HFFc6 (cell line): ENCODE measurements at places on chromosomes 1 and 21. TPM values are rescaled to one million over a fixed set of nuclear protein-coding genes. Genes with fewer than 3 reads are reported as not detected.

DNA sequence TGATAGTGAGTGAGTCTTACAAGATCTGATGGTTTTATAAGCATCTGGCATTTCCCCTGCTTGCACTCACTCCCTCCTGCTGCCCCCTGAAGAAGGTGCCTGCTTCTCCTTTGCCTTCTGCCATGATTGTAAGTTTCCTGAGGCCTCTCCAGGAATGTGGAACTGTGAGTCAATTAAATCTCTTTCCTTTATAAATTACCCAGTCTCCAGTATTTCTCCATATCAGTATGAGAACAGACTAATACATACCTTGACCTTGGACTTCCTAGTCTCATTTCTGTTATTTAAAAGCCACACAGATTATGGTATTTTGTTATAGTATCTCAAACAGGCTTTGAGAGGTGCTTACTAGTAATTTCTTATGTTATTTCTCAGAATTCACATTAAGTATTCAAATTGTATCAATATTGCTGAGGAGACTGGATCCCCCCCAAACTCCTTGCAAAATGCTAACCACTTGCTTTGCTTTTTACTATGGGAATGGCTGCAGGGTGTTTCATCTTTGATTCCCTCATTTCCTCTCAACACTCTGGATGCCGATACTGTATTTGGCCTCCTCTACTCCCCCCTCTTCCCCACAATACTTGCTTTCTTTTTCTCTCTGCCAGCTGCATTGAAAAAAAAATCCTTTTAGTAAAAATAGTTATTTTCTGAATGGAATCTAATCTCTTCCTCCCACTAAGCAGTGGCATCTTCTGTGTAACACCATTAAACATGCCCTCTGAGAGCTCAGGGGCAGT lies 96.9 kb upstream of the WLS start:
- DNase-seq = no peak

DYNLT5 gene
- 0.99 to 2.2 TPM (median 1.1 TPM) in 3 replicates for total RNA-seq

GRCh38 chr21:16370186-16370585 lies 640.4 kb downstream of the USP25 start:
- DNase-seq = no peak

GRCh38 chr1:109807402-109807801 lies 43.7 kb upstream of the EPS8L3 start:
- DNase-seq = no peak

GRCh38 chr1:170776777-170777176 lies 112.8 kb downstream of the PRRX1 start:
- DNase-seq = no peak

DNA sequence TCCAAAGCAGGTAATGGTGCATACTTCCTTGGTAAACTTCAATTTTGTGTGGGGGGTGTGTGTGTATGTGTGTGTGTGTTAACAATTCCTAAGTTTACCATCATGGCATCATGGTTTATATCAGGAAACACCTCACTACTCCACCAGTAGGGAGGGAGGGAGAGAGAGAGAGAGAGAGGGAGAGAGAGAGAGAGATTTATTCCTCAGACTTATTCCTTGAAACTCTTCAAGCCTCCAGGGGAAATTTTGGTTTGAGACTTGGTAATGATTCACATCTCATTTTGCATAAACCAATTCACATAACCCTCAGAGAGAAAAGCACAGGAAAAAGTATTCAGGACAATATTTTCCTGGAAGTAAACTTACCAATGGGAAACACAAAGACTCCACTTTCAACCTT lies 115.0 kb downstream of the TTLL7 start:
- DNase-seq = peak; percentile 41

HECTD3 gene
- 25.1 to 32.5 TPM (median 29.1 TPM) in 3 replicates for total RNA-seq

- DNase-seq = peak; percentile 61
Observed at GRCh38 chr1:1123581-1124507, 8.0 kb upstream of the C1orf159 start.

- no peak for DNase-seq
Observed at GRCh38 chr1:197441999-197442414, 174.0 kb downstream of the CRB1 start.

- DNase-seq = no peak
Observed at GRCh38 chr21:31647650-31648049, 11.8 kb upstream of the SOD1 start.

- no peak for DNase-seq
Observed at GRCh38 chr1:108041360-108042142, 76.6 kb upstream of the VAV3 start.

GRCh38 chr1:1947493-1947892 lies 28.4 kb upstream of the TMEM52 start:
- DNase-seq = no peak

ASTN1 gene
- not detected in 3 replicates for total RNA-seq

KLHDC9 gene
- 1.3 to 1.6 TPM (median 1.5 TPM) in 3 replicates for total RNA-seq

GRCh38 chr1:207304710-207305488 lies 16.6 kb upstream of the CD55 start:
- DNase-seq = no peak

MMEL1 gene
- total RNA-seq = not detected in 3 replicates

HUNK gene
- not detected in 3 replicates for total RNA-seq

DNA sequence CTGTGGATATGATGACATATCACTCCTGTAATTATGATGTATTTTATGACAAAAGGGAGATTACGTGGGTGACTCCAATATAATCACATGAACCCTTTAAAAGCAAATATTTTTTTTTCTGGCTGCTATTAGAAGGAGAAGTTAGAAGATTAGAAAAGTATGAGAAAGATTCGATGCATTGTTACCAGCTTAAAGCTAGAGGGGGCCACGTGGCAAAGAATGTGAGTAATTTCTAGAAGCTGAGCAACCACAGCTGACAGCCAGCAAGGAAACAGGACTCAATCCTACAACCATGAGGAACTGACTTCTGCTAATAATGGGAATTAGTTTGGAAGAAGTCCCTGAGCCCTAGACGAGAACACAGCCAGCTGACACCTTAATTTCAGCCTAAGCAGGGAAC lies 56.3 kb upstream of the C1orf87 start:
- peak; percentile 24 for DNase-seq
